ENCODE measurements at places on chromosomes 11 and 22.

GRCh38 chr22:45448431-45448830 lies 34.9 kb downstream of the RIBC2 start:
- DNase-seq, result no peak

DNA sequence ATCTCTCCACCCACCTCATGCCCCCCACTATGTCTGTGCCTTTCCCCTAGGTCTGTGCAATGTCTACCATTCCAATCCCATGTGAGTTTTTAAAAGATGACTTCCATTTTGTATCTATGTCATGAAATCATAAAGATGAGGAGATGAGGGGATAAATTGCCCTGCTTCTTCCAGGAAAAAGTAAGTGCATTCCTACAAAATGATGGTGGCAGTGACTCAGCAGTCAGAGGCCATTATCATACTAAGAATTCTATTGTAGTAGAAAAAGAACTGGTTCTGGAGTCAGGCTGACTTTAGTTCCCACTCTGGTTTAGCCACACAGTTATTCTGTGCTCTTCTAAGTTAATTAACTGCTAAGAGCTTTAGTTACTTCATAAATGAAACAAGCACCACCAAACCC lies 89.6 kb upstream of the API5 start:
- DNase-seq, result no peak

DNA sequence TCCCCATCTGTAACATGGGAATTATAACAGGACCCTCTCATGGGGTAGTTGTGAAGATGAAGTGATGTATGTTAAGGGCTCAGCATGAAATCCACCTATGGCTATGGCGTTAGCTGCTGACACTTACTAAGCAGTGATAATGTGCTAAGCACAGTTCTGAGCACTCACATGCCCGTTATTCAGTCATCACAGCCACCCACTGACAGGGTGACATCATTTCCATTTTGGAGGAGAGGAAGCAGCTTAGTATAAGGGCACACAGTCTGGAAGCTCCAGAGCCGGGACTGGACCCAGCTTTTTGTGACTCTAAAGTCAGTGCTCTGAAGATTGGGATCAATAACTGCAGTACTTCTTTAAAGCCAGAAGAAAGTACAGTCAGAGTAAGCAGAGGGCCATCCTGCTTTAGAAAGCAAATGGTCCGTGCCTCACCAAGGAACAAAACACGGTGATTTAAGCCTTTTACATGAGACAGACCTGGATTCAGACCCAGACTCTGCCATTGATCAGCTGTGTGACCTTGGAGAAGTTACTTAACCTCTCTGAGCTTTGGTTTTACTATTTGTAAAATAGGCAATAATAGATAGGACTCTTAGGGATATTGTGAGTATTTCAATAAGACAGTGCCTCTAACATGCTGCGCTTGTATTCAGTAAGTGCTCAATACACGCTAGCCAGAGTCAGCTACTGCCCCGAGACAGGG lies 61.5 kb downstream of the SGSM1 start:
- no peak for DNase-seq

DNA sequence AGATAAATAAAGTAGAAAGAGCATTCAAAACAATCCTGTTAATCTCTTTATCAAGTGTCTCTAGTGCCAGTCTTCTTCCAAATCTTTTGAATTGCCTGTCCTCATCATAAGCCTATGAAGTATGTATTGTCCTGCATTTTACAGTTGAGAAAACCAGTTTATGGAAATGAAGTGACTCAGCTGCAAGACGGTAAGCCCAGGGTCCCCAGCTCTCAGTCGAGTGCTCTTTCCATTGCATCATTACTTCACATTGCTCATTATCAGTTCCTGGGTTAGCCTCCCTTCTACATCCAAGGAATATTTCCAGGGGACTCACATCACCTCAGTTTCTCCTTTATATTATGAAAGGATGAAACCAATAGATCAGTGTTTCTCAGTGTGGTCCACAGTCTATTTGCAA lies 9.1 kb upstream of the P4HA3 start:
- DNase-seq, result peak; percentile 66

DNA sequence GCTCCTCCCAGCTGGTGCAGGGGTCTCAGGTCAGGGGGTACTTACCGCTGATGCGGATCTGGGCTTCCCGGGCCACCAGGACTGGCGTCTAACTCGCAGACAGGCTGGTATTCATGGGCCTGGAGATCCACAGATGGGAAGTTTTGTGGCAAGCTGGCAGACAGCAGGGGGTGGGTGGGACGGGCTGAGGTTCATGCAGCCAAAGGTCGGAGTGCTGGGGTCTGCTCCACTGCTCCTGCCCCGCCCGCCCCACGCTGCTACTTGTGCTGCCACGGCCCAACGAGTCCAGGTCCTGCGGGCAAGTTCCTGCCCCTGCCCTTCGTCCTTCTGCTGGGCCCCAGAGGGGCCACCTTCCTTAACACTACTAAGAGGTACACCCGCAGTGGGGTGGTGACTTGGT lies 3.1 kb downstream of the ACY3 start:
- no peak for DNase-seq

DNA sequence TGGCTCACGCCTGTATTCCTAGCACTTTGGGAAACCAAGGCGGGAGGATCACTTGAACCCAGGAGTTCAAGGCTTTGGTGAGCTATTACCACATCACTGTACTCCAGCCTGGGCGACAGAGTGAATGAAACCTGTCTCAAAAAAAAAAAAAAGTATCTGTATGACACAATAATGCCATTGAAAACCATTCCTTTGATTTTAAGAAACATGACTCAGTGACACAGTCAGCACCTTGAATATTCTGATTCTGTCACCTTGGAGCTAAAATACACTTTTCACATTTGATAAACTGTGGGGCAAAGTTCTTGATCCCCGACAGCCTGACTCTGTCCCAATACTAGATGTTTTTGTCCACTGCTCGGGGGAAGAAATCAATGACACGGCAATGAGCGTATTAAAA lies 16.7 kb upstream of the ELFN2 start:
- no peak for DNase-seq

- DNase-seq, result no peak
Measured at GRCh38 chr11:62030071-62030684, 62.7 kb upstream of the FTH1 start.

DNA sequence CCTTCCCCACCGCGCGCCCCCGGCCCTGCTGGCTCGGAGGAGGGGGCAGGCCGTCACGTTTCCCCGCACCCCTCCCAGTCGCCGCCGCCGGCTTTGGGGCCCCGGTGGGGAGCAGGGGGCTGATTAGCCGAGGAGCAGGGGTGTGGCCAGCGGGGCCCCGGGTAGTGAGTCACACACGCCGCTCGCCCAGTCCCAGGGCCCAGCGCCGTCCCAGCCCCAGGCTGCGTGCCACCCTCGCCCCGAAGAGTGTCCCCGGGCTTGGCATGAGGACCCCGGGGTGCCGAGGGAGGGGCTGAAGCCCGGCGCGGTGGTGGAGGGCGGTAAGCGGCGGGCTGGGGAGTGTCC lies 34.4 kb downstream of the PRDM11 start:
- DNase-seq, result peak; percentile 54

- peak; percentile 13 for DNase-seq
Measured at GRCh38 chr11:46239801-46240061, 37.7 kb upstream of the CREB3L1 start.
